Stimulated activated CD4-positive, alpha-beta T cell treated with anti-CD3 and anti-CD28 coated beads, TNF-alpha, amount 100 ng/mL, for 1 hour (primary cell): ENCODE measurements at places on chromosomes 2 and 18.
A peak's percentile ranks its signal among the peaks of the same experiment; 100 is the strongest.

GRCh38 chr2:19676770-19677169, 225.0 kb downstream of the TTC32 start:
- no peak for DNase-seq

- no peak for DNase-seq
These were observed 241.4 kb downstream of the MYCN start for GRCh38 chr2:16181741-16182090.

DNA sequence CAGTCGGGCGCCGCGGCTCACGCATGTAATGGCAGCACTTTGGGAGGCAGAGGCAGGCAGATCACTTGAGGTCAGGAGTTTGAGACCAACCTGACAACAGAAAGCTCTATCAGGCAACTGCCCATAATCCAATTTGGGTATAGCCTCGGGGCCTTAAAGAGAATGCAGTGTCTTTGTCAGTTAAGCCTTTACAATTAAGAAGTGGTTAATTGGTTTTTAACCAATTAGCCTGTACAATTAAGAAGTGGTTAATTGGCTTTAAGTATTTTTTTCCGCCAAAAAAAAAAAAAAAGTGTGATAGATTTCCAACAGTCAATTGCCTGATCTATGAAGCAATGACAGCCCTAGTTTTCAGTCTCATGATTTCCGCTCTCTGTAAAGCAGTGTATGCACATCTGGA, 74.6 kb upstream of the NARS1 start:
- no peak for DNase-seq

DNA sequence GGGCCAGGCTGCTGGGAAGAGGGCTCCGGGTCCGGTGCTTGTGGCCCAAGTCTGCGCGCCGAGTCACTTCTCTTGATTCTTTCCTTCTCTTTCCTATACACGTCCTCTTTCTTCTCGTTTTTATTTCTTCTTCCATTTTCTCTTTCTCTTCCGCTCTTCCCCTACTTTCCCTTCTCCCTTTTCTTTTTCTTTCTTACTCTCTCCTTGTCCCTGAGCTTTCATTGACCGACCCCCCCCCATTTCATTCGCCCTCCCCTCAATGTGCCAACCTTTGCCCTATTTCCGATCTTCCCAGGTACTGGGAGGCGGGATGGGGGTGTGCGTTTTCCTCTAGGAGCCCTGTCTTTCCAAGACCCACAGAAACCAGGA, 1.8 kb downstream of the ONECUT2 start:
- no peak for DNase-seq

GRCh38 chr2:149125031-149125725, 86.7 kb downstream of the LYPD6B start:
- DNase-seq: no peak

DNA sequence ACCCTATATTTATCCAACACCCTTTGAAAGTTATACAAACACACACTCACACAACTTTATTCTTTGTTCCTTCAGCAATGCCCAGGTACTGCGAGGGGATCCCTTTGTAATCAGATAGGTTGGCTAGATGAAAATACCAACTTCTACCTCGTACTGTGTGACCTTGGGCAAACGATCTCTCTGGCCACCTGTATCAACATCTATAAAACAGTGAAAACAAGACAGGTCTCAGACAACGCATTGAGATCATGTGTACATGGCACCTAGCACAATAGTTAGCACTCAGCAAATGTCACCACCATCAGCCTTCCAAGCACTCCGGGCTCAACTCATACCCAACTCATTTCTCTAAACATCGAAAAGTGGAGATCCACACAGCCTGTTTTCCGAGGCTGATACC, 118.4 kb upstream of the PPP1CB start:
- DNase-seq: no peak

- no peak for DNase-seq
These were observed 53.4 kb downstream of the LIMS1 start for GRCh38 chr2:108587621-108588020.

DNA sequence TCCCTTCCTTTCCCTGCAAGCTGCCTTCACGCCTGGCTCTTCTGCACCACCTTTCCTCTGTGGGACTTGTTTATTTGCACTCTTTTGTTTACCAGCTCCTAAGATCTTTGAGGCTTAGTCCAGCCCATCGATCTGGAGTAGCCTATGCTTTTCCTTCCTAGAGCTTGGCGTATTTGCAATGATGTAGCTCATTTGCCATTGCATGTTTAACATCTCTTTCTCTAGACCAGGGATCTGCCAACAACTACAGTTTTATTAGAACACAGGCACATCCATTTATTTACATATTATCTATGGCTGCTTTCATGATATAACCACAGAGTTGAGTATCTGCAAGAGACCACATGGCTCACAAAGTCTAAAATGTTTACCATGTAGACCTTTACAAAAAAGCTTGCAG, 150.4 kb downstream of the RAPGEF4 start:
- no peak for DNase-seq

DNA sequence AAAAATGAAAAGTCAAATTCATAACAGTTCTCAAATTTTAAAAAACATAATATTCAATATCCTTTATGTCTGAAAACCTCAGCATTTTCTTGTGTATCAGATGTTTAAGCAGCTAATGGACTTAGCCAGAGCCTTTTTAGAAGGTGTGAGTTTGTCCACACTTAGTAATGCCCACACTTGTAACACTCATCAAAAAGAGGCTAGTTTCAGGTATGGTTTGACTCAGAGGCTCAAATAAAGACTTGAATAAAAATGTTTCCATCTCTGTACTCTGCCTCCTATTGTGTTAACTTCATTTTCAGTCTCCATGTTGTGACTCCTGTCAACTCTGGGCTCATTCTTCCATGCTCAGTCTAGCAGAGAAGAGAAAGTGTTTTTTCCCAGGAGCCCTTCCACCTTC, 311.6 kb downstream of the IRS1 start:
- DNase-seq: no peak

- no peak for DNase-seq
These were observed 60.5 kb upstream of the PELI1 start for GRCh38 chr2:64204703-64205102.

DNA sequence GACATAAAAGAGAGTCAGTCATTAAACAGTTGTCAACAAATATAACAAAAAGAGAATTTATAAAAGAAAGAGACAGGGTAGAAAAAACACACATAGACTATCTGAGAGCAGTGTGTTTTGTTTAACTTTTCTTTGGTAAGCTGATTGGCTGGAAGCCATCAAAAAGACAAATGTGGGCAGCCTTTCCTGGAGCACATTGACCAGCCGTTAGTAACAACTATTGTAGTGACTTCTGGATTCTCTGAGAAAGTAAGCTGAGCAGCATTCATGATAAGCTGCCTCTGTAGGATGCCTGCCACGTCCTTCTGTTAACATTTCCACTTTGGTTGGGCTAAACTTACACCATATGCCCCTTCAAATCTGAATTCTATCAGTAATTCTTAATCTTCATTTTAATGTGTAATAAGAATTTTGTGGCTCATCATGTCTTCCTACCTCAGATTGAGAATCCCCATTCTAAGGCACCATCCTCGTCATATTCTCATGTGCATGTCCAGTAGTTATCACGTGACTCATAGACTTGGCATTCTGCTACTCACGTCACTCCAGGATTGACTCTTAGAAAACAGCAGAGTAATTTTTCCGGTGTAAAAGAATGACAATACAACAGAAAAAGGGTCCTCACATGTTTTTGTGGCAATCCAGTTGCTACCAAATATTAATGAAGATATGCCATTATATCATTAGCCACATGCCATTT, 43.4 kb upstream of the DNAJC10 start:
- DNase-seq: no peak

GRCh38 chr2:142868229-142868762, 9.2 kb upstream of the KYNU start:
- no peak for DNase-seq

DNA sequence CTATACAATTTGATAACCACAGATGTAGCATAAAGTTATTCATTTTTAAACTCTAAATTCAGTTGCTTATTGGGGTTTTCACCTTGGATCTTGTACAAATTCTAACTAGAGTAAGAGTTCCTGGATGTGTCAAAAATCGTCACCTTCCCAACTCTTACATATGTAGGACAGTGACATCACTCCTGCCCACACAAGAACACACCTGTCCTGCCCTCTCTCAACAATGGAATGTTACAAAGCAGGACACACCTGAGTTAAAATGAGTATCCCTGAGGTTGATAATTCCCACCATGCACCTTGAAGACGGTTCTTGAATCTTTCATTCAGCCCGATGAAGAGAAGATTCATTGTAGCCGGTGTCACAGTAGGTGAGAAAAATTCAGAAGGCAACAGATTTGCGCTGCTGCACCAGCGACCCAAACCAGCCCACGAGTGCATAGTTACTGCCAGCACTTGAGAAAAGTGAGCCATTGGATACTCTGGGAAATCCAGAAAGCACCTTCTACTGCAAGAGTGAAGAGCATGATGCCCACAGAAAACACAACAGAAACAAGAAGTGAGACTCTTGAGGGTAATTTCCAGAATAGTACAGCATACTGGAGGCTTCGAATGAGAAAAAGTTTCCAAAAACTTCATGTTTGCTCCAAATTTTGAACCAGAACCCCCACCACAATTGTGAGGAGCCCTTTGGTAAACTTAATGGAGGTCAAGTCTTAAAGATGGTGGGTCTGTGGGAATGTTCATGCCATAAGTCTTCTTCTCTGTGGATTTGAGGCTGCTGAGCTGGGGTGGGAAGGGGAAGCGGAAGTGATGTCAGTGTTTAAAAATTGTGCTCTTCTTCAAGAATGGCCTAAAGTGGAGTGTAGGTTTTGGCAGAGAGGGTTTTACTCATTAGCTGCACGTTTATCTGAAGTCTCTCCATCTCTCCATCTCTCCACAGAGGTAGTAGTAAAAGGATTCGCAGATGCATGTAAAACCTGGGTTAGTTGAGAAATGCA, 34.7 kb upstream of the ADAM23 start:
- DNase-seq: no peak

- DNase-seq: no peak
These were observed 128.3 kb downstream of the SH3BP4 start for GRCh38 chr2:235080101-235080500.

GRCh38 chr2:201842131-201842860, 36.0 kb downstream of the CDK15 start:
- no peak for DNase-seq

GRCh38 chr2:117190856-117191559, 623.5 kb upstream of the DDX18 start:
- DNase-seq: no peak

DNA sequence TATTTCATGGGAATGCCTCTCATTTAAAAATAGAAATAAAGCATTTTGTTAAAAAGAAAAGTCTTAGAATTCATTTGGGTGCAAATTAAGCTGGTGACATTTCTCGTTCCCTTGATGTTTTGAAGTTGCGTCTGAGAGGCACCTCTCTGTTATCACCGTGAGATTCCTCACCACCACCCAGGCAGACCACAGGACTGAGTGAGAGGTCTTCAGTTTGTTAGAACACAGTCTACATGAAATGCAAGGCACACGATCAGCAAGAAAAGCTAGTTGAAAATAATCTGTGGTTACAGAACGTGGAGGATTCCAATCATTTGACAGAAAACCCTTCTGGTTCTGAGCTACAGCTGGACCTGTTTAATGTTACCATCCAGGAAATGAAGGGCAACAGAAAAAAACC, 116.0 kb downstream of the UXS1 start:
- no peak for DNase-seq

- peak; percentile 83 for DNase-seq
These were observed 64.7 kb downstream of the STK25 start for GRCh38 chr2:241443486-241444223.

GRCh38 chr18:13809043-13809430, 14.9 kb upstream of the MC5R start:
- DNase-seq: no peak

GRCh38 chr2:12162269-12163247, 416.1 kb downstream of the LPIN1 start:
- no peak for DNase-seq

GRCh38 chr2:190084704-190085103, 22.2 kb upstream of the MSTN start:
- DNase-seq: no peak

DNA sequence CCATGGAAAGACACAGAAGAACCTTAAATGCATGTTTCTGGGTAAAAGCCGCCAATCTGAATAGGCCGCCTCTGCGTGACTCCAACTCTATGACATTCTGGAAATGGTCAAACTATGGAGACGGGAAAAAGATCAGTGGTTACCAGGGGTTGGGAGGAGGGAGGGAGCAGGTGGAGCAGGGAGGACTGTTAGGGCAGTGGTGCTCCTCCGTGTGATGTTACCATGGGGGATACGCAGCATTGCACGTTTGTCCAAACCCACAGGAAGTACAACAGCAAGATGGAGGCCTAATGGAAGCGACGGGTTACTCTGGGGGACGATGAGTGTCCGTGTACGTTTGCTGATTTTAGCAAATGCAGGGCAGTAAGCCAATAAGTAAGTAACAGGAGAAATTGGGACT, 17.2 kb downstream of the TMEM18 start:
- no peak for DNase-seq

DNA sequence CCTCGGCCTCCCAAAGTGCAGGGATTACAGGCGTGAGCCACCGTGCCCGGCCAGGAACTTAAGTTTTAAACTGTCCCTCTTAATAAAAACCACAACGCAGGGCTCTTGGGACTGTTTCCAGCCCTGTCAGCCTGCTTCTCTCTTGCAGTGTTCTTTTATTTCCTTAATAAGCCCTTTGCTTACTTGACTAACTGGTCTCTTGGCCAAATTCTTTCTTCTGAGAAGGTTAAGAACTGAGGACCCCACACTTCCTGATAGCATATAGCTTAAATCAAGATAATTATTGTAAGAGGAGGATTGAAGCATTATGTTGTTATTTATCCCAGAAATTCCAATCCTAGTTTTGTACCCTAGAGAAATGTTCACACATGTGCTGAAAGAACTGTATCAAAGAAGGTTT, 128.2 kb upstream of the UXS1 start:
- no peak for DNase-seq

GRCh38 chr2:28407131-28407975, 14.7 kb downstream of the FOSL2 start:
- no peak for DNase-seq

DNA sequence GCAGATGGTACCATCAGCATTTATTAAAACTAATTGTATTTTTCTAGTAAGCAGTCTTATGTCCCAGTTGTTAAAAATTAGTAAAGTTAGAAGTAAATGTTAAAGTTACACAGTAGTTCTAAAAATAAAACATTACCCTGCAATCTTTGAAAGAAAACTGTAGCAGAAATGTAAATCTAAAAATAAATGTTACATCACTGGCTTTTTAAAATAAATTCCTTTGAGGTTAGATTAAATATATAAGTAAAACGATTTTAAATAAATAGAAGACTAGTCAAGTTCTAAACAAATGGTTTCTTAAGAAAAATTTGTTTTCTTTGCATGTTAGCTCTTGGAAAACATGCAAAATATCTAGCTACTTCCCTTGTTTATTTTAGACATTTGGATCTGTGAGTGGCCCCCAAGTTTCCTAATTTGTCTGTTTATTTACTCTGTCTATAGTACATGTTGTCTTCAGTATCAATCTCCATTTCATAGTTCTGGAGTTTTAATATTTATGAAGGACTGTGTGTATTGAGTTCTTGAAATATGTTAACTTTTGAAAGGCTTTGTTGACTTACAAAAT, 58.2 kb downstream of the GLS start:
- DNase-seq: no peak
